ENCODE measurements at places on chromosomes 7 and 10.

DNA sequence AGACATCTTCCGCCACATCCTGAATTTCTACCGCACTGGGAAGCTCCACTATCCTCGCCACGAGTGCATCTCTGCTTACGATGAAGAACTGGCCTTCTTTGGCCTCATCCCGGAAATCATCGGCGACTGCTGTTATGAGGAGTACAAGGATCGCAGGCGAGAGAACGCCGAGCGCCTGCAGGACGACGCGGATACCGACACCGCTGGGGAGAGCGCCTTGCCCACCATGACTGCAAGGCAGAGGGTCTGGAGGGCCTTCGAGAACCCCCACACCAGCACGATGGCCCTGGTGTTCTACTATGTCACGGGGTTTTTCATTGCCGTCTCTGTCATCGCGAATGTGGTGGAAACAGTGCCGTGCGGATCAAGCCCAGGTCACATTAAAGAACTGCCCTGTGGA lies 1.9 kb downstream of the KCND2 start:
- DNase-seq, result no peak

DNA sequence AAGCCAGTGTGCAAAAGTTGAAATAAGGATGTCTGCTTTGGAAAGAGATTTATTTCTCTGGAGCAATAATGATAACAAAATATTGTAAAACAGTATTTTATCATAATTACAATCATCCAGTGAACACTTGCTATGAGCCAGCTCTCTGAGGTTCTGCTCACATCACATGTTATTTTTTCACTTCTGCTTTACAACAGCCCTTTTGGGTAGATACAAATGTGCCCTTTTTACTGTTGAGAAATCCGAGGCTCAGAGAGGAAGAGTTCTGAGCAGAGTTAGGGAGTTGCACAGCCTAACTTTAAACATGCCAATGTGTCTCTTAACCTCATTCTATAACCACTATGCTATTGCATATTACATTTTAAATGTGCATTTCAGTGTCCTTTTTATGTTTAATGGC lies 232.6 kb upstream of the CDC14C start:
- no peak for DNase-seq

DNA sequence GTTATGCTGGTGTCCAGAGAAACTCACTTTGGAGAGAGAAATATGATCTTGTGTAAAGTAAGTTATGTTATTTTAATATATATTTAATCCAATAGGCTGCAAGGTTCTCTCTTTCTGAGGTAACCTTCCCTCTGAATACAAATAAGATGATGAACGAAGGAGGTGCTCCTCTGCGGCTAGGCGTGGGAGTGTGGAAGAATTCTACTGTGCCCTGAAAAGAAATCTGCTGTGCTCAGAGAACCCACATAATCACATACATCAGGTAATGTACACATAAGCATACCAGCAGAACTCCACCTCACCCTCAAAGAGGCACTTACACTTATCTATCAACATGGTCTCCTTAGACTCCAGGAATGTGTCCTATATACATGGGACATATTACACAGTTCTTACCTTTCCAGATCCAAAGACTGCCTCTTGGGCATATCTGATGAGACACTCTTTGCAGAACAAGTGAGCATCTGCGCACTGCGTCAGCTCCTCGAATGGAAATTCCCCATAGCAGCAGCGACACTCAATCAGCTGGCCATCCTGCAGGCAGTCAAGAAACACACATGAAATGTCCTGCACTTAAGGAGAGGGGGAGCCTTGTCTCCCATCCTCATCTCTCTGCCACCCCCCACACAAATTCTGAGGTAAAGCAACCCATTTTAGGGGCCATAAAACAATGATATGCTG lies 66.7 kb downstream of the RNF216 start:
- no peak for DNase-seq

- DNase-seq, result no peak
Measured at GRCh38 chr7:40500219-40500618, 365.4 kb downstream of the SUGCT start.

GRCh38 chr10:102352066-102352715 lies 43.3 kb upstream of the NFKB2 start:
- no peak for DNase-seq

DNA sequence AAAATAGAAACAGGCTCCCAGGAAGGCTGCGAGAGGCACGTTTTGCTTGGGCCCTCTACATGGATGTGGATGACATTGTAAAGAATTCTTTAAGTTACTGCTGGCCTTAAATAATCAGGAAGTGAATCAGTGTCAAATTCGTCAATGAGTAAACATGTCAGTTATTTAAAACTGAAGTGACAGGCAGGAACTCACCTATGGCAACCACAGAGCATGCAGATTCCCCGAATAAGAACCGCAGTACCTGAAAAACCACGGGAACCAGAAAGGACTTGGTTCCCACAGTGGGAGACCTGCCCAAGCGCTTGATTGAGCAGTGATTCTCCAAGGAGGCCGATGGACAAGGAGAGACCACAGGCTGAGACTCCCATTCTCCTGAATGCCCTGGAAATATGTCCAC lies 351.2 kb upstream of the AKR1E2 start:
- peak; percentile 29 for DNase-seq

DNA sequence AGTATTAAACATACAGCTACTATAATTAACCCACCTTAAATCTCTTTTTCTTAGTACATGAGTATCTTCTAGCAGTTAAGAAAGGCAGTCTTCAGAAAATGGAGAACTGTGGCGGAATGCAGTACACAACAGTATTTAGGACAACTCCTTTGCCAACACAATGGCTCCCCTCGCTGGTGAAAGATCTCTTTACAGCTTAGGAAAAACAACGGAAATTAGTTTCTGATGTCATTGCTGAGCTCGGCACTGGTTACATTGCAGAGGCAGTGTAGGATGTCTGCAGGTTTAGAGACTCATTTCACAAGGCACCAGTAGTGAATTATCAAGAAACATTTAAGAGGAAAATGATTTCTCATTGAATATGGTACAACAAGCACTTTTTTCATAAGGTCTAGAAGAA lies 43.4 kb downstream of the GLRX3 start:
- DNase-seq, result peak; percentile 8

GRCh38 chr10:85614981-85615380 lies 751.6 kb downstream of the GRID1 start:
- no peak for DNase-seq

DNA sequence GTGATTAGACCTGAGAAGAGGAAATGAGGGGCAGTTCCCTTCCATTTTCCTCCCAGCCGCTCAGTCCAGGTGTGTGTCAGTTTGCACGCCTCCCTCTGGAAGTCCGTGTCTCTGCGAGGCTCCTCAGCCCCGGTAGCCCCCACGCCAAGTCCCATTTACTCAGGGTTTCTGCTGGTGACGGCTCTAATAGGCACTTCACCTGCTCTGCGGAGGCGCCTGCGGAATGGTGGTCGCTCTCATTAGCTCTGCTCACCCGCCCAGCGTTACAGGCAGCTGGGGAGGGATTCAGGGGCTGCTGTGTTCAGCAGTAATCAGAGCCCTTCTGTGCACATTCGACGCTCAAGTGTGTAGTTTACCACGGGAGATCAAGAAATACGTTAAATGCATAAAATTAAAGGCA lies 179.9 kb downstream of the MGMT start:
- no peak for DNase-seq

DNA sequence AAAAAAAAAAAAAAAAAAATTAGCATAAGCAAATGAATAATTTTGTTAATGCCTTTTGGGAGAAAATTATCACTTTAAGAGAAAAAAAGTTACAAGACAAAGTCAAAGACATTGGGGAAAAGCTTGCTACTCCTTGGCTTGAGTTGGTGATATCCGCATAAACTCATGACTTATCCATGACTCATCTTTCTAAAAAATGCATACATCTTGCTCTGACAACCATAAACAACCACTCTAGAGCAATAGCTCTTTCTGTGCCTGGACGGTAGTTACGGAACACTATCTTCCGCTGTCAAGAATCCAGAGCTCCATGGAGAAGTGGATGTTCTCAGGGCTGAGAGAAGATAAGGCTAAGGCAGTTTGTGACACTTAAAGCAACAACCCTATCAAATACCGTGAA lies 281.1 kb upstream of the PFKP start:
- no peak for DNase-seq

DNA sequence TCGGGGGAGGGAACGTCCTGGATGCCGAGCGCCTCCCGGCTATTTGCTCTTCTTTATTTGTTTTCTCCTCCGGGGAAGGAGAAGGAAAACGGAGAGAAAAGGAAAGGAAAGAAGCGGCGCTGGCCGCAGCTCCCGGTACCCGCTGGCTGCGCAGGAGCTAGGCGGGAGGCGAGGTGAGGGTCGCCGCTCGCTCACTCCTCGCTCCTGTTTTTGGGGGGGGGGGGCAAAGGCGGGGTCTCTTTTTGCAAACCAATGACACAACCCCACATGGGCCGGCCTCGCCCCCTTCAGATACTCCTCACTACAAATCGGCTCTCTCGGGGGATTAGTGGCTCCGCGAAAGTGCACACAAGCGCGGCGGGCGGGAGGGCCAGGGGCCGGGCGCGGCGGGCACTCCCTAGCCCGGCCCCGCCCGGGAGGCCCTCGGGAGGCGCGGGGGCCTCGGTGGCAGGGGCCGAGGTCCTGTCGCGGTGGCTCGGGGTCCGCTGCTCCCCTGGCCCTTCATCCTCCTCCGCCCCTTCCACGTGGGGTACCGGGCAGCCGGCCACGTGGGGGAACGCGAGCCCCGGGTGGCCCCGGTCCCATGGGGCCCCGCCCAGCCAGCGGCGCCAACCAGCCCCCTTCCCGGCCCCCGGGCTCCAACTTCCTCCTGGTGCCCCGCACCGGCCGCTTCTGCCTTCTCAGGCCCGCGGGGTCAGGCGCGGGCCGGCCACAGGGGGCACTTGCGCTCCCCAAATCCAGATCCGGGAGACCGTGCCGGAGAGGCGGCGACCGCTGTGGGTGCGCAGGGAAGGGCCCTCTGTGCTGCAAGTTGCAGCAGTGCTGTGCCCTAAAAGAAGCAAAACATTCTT lies 718 bp upstream of the CTBP2 start:
- DNase-seq, result no peak

DNA sequence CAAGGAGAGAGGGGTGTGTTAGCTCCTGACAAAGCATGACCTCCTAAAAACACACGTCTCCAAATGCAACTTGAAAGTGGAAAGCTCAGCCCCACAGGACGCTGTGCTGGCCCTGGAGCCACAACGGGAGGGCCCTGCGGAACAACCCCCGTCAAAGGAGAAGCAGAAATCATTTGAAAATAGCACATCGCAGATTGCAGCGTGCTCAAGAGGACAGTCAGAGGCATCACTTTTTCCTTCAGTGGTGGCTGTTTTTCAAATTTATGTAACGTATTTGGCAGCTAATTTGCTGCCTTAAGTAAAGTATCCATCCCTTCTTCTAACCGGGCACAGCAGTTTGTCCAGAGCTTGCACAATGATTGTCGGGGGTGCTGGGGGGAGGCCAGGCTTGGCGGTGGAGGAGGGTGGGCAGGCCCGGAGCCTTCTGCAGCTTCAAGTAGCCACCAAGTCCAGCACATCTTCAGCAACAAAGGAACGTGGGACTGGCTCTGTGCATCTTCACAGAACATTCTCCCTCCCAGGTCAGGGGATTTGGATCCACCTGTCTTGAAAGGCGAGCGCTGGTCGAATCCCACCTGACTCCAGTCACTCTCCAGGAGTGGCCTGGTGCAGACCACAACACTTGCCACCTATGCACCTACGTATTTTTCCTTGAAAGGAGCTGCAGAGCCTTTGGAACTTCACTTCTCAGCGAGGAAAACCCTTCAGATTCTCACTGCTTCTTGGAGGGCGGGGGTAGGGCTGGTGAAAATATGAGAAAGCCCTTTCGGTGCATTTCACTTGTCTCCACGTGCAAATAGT lies 346.3 kb downstream of the DNAJB6 start:
- no peak for DNase-seq

DNA sequence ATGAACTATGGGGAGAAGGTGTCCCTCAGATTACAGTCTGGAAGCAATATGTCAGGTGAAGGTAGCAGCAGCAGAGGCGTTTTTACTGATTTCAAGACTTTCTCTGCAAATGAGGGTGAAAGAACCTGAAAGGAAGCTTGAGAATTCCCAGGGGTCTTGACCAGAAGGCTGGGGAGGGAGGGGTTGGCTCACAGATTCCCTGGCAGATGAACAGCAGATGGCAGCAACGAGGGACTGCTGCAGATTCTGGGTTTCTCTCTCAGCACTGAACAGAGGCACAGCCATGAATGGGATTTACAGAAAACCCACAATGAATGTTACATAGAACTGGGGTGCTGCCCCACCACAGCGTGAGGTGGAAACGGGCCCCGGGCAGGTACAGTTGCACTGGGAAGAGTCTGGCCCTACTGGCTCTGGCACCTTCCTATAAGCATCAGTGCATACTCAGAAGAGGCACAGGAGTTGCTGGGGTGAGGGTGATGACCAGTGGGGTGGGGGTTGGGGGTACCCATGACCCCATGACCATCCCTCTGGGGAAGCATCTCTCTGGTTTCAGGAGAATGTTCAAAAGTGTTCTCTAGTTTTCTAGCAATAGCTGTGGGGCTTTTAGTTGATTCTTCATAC lies 317.8 kb downstream of the SH2D4B start:
- no peak for DNase-seq

DNA sequence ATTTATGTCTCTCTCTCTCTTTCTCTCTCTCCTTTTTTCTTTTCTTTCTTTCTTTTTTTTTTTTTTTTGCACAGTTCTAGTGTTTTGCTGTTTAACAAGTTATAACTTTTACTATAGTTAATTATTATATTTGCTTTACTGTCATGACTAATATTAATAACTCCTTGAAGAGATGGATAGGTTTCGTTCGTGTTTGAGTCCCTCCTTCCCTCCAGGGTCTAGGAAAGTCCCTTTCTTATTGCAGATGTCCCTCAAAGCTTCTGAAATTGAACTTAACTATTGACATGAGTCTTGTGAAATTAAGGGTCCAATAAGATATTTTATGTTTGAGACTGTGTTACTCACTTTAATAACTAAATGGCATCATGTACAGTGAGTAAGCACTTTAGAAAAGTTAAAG lies 131.4 kb downstream of the PLXDC2 start:
- DNase-seq, result no peak

GRCh38 chr7:92833024-92833765 lies 3.2 kb downstream of the CDK6 start:
- peak; percentile 46 for DNase-seq

GRCh38 chr7:116100626-116101025 lies 70.1 kb upstream of the TFEC start:
- no peak for DNase-seq

DNA sequence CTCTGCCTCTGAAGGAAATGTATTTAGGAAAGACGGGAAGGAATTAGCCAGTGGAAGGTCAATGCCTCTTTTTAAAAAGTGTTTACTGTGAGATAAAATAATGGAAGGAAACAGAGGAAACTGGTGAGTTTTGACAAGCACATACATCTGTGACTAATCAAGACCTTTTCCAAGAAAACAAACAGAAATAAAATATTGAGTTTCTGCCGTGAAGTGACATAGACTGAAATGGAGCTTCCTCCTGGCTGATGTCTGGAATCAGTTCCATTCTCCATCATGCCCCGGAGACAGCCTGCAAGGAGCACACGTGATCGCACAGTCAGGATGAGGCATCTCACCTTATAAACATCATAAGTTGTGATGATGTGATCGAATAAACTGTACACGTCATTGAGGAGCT lies 30.7 kb downstream of the TECTB start:
- no peak for DNase-seq

- DNase-seq, result no peak
Measured at GRCh38 chr7:131371411-131371810, 43.7 kb downstream of the MKLN1 start.

GRCh38 chr7:139047970-139048369 lies 12.1 kb upstream of the ZC3HAV1L start:
- DNase-seq, result no peak
